Naive thymus-derived CD8-positive, alpha-beta T cell (primary cell): ENCODE measurements at places on chromosomes 2 and 18. TPM values are rescaled to one million over a fixed set of nuclear protein-coding genes. Genes with fewer than 3 reads are reported as not detected.

GRCh38 chr2:65049010-65049639, 7.1 kb upstream of the CEP68 start:
- DNase-seq, result no peak
- H3K27me3 ChIP-seq, result no peaks in the 10 kb centered on the region
- peaks cover 15% of the 10 kb centered on the region for H3K36me3 ChIP-seq
- H3K4me3 ChIP-seq, result no peak overlapping the region
- H3K27ac ChIP-seq, result no peak overlapping the region
- peaks cover 26% of the 10 kb centered on the region for H3K4me1 ChIP-seq

DNA sequence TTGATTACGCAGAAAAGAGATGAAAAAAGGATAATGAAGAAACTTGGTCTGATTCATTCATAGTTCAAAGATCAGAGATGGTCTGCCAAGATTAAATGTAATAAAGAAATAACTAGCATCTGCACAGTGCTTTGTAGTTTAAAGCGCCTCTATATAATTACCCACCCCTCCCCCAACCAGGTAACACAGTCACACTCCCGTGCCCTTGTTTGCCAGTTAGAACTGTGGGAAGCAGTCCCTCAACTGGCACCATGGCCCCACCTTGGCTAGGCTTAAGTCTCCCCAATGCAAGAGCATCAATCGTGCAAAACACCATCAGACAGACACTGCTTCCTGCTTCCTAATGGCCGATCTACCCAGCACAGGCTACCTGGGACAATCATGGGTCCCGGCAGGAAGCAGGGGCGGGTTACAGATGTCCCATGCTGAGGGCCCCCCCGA, 11.6 kb downstream of the ADCY3 start:
- H3K36me3 ChIP-seq, result no peaks in the 10 kb centered on the region
- H3K27me3 ChIP-seq, result no peaks in the 10 kb centered on the region
- no peak for DNase-seq
- H3K4me3 ChIP-seq, result no peak overlapping the region
- H3K4me1 ChIP-seq, result peaks cover 19% of the 10 kb centered on the region

GRCh38 chr2:169798718-169799592, at the start of gene SSB:
SSB (plus strand) TSS chr2:169798871; CDS start chr2:169800961, 2,090 bp downstream.
- peak within 1 kb of the TSS; percentile 83 for H3K4me3 ChIP-seq
- peak; percentile 87 for DNase-seq
- H3K4me1 ChIP-seq, result peaks cover 7% of the 10 kb centered on the region
- peak within 1 kb of the TSS; percentile 93 for H3K27ac ChIP-seq
- H3K36me3 ChIP-seq, result no peaks in the 10 kb centered on the region

- H3K27me3 ChIP-seq, result peaks cover 31% of the 10 kb centered on the region
- no peak for DNase-seq
- no peak overlapping the region for H3K4me3 ChIP-seq
- H3K27ac ChIP-seq, result no peak overlapping the region
Observed at GRCh38 chr2:68000170-68000825, 62.5 kb downstream of the C1D start.

DNA sequence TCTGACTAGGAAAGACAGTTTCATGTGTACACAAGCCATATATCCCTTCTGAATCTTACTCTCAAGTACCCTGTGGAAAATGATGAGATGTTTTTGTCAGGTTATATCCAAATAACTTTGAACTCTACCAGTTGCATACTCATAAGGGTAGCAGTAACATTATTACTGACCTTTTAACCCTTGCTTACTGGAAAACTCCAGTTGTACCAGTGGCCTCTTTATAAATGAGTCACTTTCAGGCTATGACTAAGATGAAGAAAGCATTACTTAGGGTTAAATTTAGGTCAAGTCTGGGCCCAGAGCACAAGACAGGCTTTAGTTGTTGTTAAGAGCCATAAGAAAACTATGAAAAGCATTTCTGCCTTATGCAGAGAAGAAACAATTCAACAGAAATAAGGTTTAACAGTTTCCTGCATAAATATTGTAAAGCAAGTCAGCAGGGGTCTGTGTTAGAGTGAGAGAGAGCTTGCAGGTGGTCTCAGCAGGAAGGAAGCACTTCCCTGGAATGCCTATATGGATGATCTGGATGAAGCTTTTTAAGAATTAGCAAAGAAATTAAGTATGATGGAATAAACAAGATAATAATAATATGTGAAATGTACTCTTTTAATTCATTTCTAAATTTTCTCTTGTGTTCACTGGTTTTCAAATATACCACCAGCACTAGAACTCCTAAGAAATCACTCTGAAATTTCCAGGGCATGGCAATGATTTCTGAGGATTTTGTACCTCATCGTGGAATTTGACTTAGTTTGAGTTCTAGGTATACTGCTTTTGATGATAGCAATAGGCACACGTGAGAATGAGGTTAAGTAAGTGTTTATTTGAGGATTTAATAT, 126.6 kb downstream of the UBE2E3 start:
- H3K4me1 ChIP-seq, result peaks cover 38% of the 10 kb centered on the region
- H3K27me3 ChIP-seq, result no peaks in the 10 kb centered on the region
- H3K36me3 ChIP-seq, result no peaks in the 10 kb centered on the region
- H3K27ac ChIP-seq, result peak overlapping the region; percentile 88
- DNase-seq, result no peak
- peak overlapping the region; percentile 57 for H3K4me3 ChIP-seq

DNA sequence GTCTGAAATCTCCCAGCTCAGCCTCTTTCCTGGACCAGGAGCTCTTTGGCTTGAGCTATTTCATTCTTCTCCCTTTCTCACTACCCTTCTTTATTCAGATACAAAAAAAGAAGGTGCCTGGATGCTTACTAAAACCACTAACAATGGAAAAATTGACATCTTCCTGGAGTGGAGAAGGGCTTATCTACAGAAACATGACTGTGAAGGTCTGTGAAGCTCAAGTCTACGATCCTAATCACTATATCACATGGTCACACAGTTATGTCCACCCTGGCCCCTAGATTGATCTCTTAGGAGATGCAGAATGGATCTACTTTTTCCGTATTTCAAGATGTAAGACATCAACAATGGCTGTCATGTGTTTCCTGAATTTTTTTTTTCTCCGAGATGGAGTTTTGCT, 5.7 kb upstream of the KRCC1 start:
- H3K27ac ChIP-seq, result no peak overlapping the region
- no peaks in the 10 kb centered on the region for H3K27me3 ChIP-seq
- peaks cover 12% of the 10 kb centered on the region for H3K4me1 ChIP-seq

PCARE gene
- not detected for total RNA-seq
